ENCODE measurements at places on chromosomes 12 and 14.

- DNase-seq = no peak
Measured at GRCh38 chr12:1912580-1913376, 5.7 kb downstream of the CACNA2D4 start.

GRCh38 chr12:131471946-131472732 lies 238.8 kb upstream of the SFSWAP start:
- DNase-seq = no peak

DNA sequence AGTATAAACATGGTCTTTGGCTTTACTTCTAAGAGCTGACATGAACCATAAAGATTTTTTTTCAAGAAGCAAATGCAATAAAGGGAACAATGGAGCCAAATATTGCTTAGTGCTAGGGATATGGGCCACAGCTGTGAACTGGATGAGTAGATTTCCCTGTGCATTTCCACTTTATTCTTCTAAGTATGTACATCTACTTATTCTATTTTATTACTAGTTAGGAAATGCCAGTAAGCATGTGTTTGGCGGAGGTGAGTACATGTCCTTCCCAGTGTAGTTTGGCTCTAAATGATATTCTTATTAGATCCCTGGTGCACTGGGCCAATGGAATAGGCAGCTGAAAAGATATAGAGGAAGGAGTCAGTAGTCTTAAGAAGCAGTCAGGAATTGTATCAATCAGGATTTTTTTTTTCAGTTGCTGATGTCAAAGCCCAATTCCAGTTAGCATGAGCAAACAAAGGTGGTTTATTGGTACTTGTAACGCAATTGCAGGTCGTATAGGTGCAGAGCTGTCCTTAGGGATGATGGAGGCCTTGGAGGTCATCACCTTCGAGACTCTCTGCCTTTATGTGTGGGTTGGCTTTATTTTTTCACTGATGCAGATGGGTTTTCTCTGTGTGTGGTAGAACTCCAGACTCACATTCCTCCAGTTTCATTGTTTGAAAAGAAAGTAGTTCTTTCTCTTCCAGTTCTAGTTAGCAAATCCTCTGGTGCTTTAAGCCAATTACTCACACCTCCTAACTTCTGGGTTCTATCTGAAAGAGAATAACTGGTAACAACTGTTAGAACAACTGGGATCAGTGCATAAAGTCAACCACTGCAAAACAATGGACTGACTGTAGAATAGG lies 139.0 kb upstream of the LRIG3 start:
- DNase-seq = no peak

- DNase-seq = no peak
Measured at GRCh38 chr12:31504625-31505222, 86.2 kb downstream of the DENND5B start.

DNA sequence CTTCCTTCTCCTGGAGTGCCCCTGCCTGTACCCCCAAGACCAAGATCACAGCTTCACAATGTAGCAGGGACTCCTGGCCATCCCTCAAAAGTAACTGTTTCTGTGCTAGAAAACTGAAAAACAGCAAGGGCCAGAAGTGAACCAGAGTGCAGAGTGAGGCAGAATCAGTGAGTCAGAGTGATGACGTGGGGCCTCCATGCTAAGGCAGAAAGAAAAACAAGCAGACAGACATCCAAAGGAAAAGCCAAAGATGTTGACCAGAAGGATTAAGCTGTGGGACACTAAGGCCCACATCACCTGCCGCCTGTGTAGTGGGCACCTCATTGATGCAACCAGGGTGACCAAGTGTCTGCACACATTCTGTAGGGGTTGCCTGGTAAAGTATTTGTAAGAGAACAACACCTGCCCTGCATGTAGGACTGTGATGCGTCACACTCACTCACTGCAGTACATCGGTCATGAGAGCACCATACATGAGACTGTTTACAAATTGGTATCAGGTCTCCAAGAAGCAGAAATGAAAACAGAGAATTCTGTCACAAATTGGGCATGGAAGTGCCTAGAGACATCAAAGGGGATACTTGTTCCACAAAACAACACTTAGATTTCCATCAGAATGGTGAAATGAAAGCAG lies 51.2 kb downstream of the ARMH4 start:
- DNase-seq = no peak

GRCh38 chr12:32423559-32423958 lies 24.2 kb downstream of the FGD4 start:
- no peak for DNase-seq

- DNase-seq = no peak
Measured at GRCh38 chr14:86639146-86639545, 1109.2 kb downstream of the FLRT2 start.

- DNase-seq = no peak
Measured at GRCh38 chr12:102642199-102642598, 161.8 kb upstream of the IGF1 start.

All from stimulated activated CD8-positive, alpha-beta memory T cell treated with anti-CD3 and anti-CD28 coated beads, Interleukin-4, amount 100 ng/mL, for 4 hours (primary cell).